Neural progenitor cell (in vitro differentiated cells): ENCODE measurements at places on chromosomes 4 and X. TPM values are rescaled to one million over a fixed set of nuclear protein-coding genes. Genes with fewer than 3 reads are reported as not detected.

DNA sequence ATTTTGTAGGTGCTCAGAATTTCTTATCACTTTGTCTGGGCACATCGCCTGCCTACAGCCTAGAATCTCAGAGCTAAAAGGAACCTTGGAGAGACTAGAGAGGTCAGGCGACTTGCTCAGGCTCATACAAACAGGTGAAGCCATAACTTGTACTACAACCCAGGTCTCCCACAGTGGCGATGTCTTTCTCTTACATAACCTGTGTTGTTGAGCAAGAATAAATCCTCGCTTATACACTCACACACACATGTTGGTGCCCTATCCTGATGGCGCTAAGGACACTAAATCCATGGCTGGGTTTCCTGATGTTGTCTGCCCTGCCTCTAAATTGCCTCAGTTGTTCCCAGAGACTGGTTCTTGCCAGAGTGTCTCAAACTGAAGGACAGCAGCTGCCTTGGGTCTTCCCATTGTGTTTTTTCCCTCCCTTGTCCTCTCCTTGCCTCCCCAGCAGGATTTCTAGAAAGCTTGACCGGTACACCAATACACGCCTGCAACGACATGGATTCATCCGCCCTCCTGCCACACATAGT is 1.6 kb downstream of the TSC22D3 start:
- H3K4me3 ChIP-seq, result no peak overlapping the region
- no peaks in the 10 kb centered on the region for H3K36me3 ChIP-seq
- H3K4me1 ChIP-seq, result peaks cover 24% of the 10 kb centered on the region
- H3K27ac ChIP-seq, result no peak overlapping the region

Gene LNX1
- total RNA-seq, result 0.34 and 0.43 TPM in 2 replicates

DNA sequence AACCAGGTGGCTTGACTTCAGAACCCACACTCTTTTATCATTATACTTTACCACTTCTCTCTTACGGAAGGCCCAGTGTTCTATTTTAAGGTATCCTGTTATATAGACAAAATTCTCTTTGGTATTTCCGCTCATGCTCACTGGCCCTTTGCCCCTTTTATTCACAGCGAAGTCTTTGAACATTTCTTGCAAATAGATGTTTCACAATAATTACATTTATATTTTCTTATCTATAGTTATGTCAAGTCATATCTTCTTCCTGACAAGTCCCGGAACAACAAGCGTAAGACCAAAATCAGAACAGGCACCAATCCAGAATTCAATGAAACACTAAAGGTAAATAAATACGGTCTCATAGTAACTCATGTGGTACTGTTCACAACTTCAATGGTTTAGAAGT is 102.0 kb downstream of the SYTL5 start:
- no peak overlapping the region for H3K27ac ChIP-seq
- H3K4me3 ChIP-seq, result no peak overlapping the region
- no peaks in the 10 kb centered on the region for H3K27me3 ChIP-seq
- DNase-seq, result no peak
- no peaks in the 10 kb centered on the region for H3K4me1 ChIP-seq

Gene PNMA3
- 2.9 and 3.1 TPM in 2 replicates for total RNA-seq

DNA sequence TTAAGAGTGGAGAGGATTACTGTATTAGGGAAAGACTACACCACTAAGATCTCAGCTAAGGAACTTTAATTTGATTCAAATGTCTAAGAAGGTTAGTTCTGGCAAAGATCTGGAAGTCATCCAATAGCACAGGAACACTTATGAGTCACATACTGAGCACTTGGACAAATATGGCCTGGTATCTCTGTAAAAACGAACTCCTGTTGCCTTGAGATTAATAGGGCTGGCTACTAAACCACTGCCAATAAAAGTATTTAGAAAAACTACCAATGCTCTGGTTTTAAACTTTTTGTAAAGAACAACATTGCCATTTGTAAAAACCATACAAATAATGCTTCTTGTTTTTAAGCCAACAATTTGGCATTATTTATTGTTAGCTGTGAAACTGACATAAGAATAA is 70.5 kb downstream of the SEC24D start:
- H3K4me1 ChIP-seq, result no peaks in the 10 kb centered on the region
- DNase-seq, result no peak
- no peak overlapping the region for H3K27ac ChIP-seq
- H3K36me3 ChIP-seq, result no peaks in the 10 kb centered on the region
- H3K4me3 ChIP-seq, result no peak overlapping the region

GRCh38 chrX:19576742-19577141 is 61.4 kb upstream of the MAP3K15 start:
- H3K36me3 ChIP-seq, result no peaks in the 10 kb centered on the region
- H3K4me3 ChIP-seq, result no peak overlapping the region
- no peak overlapping the region for H3K27ac ChIP-seq
- no peak for DNase-seq
- no peaks in the 10 kb centered on the region for H3K4me1 ChIP-seq

GRCh38 chr4:22778547-22779163 is 85.9 kb downstream of the GBA3 start:
- H3K4me1 ChIP-seq, result no peaks in the 10 kb centered on the region
- H3K36me3 ChIP-seq, result no peaks in the 10 kb centered on the region
- H3K27me3 ChIP-seq, result no peaks in the 10 kb centered on the region
- no peak for DNase-seq
- H3K27ac ChIP-seq, result no peak overlapping the region

- no peak overlapping the region for H3K27ac ChIP-seq
- no peaks in the 10 kb centered on the region for H3K27me3 ChIP-seq
- no peak for DNase-seq
- H3K4me3 ChIP-seq, result no peak overlapping the region
These were observed 16.7 kb downstream of the PRR32 start for GRCh38 chrX:126836186-126836585.

Gene PASD1
- not detected in 2 replicates for total RNA-seq

Gene IL2RG
- not detected in 2 replicates for total RNA-seq

DNA sequence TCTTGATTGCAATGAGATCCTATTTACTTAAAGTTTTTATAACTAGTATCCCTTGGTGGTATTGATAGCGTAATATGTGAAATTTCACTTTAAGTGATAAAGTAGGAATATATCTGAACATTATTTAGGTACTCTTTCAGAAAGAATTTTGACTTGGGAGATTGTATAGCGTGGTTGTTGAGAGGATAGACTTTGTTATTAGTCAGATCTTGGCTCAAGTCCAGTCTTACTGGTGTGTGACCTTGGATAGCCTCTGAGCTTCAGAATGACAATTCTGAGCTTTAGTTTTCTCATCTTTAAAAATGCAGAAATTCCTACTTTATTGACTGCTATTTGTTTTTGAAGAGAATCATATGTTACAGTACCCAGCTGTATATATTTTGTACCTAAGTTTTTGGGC is 32.6 kb downstream of the DCK start:
- peaks cover 4% of the 10 kb centered on the region for H3K4me1 ChIP-seq
- H3K36me3 ChIP-seq, result peaks cover 22% of the 10 kb centered on the region
- H3K4me3 ChIP-seq, result no peak overlapping the region
- no peak overlapping the region for H3K27ac ChIP-seq

Gene ZNF157
- 0.47 and 1.4 TPM in 2 replicates for total RNA-seq

DNA sequence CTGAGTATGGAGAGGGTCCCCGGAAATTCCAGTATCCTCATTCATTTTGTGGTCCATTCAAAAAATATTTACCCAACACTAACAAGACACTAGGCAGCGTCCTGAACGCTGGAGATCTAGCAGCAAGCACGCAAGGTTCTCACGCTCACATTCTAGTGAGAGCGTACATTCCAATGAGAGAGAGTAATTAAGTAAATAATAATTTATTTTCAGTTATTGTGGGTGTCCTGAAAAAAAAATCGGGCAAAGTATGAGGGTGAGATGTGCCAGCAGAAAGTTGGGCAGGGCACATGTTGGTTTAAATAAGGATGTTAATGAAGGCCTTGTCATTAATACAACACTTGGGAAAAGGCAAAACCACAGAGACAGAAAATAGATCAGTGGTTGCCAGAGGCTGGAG is 4.0 kb upstream of the TMEM156 start:
- no peak overlapping the region for H3K27ac ChIP-seq
- no peaks in the 10 kb centered on the region for H3K27me3 ChIP-seq
- no peak for DNase-seq

DNA sequence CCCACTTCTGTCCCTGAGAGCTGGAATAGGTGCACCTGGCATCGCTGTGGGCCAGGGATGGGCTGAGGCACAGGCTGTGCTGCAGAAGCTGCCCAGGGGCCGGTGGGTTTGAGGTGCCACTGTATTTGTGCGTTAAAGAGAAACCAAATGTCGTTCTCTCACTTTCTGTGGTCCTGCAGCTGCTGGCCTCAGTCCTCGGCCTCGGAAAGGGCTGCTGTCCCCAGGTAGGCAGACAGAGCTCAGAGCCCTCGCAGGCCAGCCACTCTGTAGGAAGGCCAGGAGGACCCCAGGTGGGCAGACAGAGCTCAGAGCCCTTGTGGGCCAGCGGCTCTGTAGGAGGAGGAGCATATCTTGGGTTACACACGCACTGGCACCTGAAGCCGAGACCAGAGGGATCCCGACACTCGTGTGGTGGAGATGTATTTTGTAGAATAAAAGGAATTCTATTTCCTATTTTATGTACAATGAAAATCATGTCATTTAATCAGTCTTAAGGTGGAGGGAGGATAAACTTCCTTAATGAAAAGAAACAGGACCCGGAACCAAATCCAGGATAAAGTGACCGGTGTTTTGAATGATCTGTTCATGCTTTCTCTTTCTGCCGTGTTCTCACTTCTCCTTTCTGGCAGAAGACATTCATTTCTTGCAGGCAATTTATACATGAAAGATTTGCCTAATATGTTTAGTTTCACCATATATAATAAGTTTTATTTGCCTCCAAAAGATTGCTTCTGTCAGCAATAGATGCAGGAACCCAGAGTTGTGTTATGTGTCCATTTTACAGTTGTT is 54.4 kb upstream of the HGFAC start:
- no peak for DNase-seq
- H3K27me3 ChIP-seq, result no peaks in the 10 kb centered on the region
- H3K36me3 ChIP-seq, result no peaks in the 10 kb centered on the region
- no peak overlapping the region for H3K27ac ChIP-seq
